ENCODE measurements at places on chromosomes 12 and 14. TPM values are rescaled to one million over a fixed set of nuclear protein-coding genes. Genes with fewer than 3 reads are reported as not detected.

The RD3L gene
- not detected for total RNA-seq

The HOTAIR gene
- not detected for total RNA-seq

The GYS2 gene
- total RNA-seq, result 0.11 TPM

The SCN8A gene
- 0.23 TPM for total RNA-seq

The PAH gene
- total RNA-seq, result not detected

The UNC119B gene
- total RNA-seq, result 28.7 TPM

The LMO3 gene
- not detected for total RNA-seq

The PXMP2 gene
- total RNA-seq, result 4.2 TPM

The SYNE2 gene
- 280 TPM for total RNA-seq

The ARF6 gene
- 124 TPM for total RNA-seq

The KRT82 gene
- total RNA-seq, result not detected

The KLRC2 gene
- not detected for total RNA-seq

The GALNT16 gene
- 0.06 TPM for total RNA-seq

The TIGAR gene
- 17.3 TPM for total RNA-seq

The KRT2 gene
- 0.39 TPM for total RNA-seq

The BRMS1L gene
- total RNA-seq, result 5.3 TPM

The PPP1R36 gene
- not detected for total RNA-seq

The CIDEB gene
- total RNA-seq, result 22.3 TPM

The DTX3 gene
- 33.8 TPM for total RNA-seq

The CNTN1 gene
- not detected for total RNA-seq

The CD27 gene
- total RNA-seq, result 124 TPM

The ACOT6 gene
- total RNA-seq, result not detected

The MBD6 gene
- total RNA-seq, result 97.4 TPM

The TMEM229B gene
- total RNA-seq, result 35.8 TPM

The P2RX2 gene
- total RNA-seq, result not detected

Data from CD4-positive, alpha-beta memory T cell (primary cell).